ENCODE measurements at places on chromosomes 12 and 14. TPM values are rescaled to one million over a fixed set of nuclear protein-coding genes. Genes with fewer than 3 reads are reported as not detected.

Gene PLEKHG7
- not detected for total RNA-seq

Gene AMDHD1
- total RNA-seq = 0.14 TPM

Gene BCL11B
- total RNA-seq = not detected

Gene SLC10A1
- total RNA-seq = not detected

Gene SLCO1C1
- not detected for total RNA-seq

Gene FGD4
- total RNA-seq = 5.9 TPM

Gene TECPR2
- total RNA-seq = 21.5 TPM

Gene PSMD9
- total RNA-seq = 65.3 TPM

Gene HOXC11
- total RNA-seq = under 0.01 TPM

Gene RDH16
- not detected for total RNA-seq

Gene E2F7
- total RNA-seq = 46.2 TPM

Gene SLC5A8
- total RNA-seq = not detected

Gene MGAT2
- 162 TPM for total RNA-seq

Gene ASB2
- 1.1 TPM for total RNA-seq
